T follicular helper cell (primary cell): ENCODE measurements at places on chromosomes 2 and 18.

- DNase-seq: no peak
Measured at GRCh38 chr2:60386436-60386835, 167.0 kb downstream of the BCL11A start.

DNA sequence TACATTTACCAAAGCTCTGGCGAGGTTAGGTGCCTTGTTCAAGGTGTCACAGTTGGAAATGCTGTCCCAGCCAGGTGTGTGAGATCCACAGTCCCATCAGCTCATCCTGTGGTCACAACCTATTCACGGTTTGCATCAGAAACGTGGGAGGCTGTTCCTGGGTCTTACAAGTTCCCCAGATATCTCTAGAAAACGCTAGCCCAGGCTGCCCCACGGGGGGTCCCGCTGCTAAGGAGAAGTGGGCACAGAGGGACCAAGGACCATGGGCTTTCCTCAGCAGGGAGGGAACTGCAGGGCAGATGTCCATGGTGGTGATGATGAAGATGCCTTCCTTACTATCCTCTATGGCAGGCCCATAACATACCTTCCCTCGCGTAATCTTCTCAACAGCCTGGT is 649 bp downstream of the FECH start:
- DNase-seq: no peak

DNA sequence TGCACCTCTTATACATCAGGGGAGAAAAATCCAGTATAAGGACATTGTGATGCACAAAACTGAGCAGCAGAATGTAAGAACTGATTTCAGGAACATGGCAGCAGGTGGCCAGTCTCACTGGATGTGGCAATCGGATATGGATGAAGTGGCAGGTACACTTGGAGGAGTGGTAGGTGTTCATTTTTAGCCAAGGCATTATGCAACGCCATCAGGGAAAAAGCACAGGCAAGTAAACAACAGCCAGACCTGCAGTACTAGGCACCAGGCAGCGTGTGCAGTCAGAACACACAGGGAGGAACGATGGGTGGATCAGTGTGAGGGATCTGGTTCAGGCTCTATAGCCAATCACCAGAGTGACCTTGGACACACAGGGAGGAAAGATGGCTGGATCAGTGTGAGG is 77.4 kb upstream of the GCFC2 start:
- DNase-seq: no peak

DNA sequence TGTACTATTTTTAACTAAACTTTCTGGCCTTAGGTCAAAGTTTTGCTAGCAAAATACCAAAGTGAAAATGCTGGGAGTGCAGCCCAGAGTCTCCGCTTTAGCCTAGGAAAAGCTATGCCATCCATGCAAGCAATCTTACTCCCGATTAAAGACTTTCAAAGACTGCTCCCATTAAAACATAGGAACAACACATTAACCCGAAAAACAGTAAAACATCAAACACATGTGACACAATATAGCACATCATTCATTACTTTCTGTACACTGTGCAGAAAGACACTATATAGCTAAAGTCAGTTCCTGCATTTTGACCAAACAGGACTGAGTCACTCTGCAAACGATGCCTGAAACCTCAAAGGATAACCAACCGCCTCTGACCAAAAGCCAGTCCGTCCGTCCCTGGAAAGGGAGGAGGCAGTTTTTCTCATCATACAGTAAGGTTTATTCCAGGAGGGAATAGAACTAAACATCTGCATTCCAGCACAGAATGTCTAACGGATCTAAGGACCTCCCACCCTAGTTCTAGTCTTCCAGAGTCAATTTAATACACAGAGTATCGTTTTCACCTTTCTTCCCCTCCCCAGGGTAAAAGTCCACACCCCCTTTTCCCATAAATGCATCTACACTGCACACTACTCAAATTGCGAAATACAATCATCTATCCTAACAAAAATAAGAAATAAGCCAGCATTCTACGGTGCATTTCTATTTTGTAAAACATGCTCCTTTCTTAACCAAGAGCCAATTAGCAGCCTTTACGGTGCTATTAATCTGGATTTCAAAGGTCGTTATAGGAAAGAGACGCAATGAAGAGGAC is 1.7 kb downstream of the ROCK2 start:
- no peak for DNase-seq

DNA sequence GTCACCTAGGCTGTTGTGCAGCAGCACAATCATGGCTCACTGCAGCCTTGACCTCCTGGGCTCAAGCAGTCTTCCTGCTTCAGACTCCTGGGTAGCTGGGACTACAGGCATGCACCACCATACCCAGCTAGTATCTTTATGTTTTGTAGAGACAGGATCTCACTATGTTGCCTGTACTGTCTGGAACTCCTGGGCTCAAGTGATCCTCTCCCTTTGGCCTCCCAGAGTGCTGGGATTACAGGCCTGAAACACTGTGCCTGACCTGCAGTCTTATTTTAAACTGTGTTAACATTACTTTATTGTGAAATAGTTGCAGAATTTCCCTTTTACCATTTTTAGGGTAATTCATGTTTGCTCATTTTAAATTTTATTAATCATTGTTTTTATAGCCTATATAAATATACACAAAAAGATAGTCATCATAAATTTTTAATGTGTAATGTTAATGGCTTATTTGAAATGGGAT is 24.6 kb downstream of the EML4 start:
- DNase-seq: no peak

GRCh38 chr18:49814147-49814499 is 790 bp upstream of the ACAA2 start:
- DNase-seq: no peak

DNA sequence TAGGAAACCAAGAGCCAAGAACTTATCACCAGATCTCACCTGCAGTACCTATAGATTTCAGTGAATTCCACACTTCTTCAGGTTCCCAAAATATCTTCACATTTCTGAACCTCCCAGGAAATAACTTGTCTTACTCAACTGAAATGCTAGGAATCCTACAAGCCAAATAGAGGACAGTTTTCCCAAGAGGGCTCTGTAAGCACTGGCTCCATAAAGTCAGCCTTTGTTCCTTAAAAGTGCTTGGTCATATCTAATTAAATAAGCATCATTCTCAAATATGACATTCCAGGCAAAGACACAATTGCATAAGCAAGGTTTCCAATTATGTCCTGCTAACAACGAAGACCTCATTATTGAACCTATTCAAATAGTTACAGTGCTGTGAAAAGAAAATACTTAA is 154.6 kb upstream of the MGAT5 start:
- DNase-seq: no peak

GRCh38 chr2:207332480-207333212 is 166.9 kb upstream of the KLF7 start:
- no peak for DNase-seq

- DNase-seq: no peak
Measured at GRCh38 chr2:133293544-133294353, 274.5 kb downstream of the NCKAP5 start.

GRCh38 chr2:119126650-119127049 is 31.9 kb downstream of the C1QL2 start:
- DNase-seq: no peak

GRCh38 chr18:59308938-59309260 is 9.6 kb downstream of the CPLX4 start:
- DNase-seq: no peak

- DNase-seq: no peak
Measured at GRCh38 chr2:181573140-181573736, 83.7 kb downstream of the CERKL start.

GRCh38 chr2:198117406-198118041 is 313.1 kb downstream of the PLCL1 start:
- no peak for DNase-seq

DNA sequence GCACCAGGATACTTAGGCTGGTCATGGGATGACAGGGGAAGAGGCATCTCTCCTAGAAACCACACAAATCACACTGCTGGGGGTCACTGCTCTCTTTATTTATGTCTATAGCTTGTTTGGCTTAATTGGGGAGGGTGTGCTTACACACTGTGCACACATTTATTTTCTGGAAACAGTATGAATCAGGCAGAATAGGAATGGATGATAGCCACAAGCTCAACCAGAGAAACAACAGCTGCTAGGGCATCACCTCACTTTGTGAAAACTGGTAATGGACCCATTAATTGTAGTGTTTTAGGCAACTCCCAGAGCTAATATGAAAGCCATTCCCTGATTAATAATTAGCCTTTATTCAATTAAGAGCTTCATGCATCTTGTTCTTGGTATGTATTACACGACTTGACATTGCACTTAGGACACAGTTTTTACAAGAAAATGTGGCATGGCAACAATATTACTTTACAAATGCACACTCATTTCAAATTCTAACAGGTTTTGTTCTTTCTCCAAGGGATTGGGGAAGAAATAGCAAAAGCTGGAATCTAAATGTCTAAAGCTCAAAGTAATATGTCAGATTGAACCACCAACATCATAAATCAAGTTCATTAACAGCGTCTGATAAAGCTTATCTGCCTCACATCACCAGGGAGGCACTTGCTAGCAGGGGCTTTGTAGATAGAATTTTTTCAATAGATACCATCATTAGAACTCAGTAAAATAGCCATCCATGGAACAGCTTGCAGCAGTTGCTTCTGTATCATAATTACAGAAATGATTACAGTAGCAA is 361.9 kb upstream of the FSHR start:
- DNase-seq: no peak

DNA sequence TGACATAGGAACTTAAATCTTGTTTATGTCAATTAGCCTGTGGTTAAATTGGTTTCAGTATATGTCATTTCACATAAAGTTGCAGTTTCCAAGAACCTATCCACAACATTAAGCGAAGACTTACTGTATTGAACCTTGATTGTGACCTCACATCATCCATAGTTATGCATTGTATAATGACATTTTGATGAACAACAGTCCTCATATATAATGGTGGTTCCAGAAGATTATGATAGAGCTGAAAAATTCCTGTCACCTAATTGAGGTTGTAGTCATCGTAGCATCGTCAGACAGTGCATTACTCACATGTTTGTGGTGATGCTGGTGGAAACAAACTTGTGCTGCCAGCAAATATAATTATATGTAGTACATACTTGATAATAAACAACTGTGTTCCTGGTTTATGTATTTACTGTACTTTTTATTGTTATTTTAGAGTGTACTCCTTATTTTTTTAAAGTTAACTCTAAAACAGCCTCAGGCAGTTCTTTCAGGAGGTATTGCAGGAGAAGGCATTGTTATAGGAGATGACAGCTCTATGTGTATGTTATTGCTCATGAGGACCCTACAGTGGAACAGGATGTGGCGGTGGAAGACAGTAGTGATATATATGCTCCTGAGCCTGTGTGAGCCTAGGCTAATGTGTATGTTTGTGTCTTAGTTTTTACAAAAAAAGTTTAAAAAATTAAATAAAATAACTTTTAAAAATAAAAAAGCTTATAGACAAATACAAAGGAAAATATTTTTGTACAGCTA is 56.6 kb downstream of the UBE2E3 start:
- no peak for DNase-seq

- no peak for DNase-seq
Measured at GRCh38 chr2:70726947-70727725, 40.9 kb downstream of the ADD2 start.

GRCh38 chr18:67705748-67706147 is 189.2 kb upstream of the DSEL start:
- DNase-seq: no peak

GRCh38 chr2:237058423-237058822 is 27.3 kb upstream of the COPS8 start:
- no peak for DNase-seq
